ENCODE measurements at places on chromosomes 16 and 17. TPM values are rescaled to one million over a fixed set of nuclear protein-coding genes. Genes with fewer than 3 reads are reported as not detected.

GRCh38 chr16:81779536-81780320 is 637 bp downstream of the PLCG2 start:
- DNase-seq = no peak
- peak overlapping the region; percentile 31 for H3K27ac ChIP-seq
- no peaks in the 10 kb centered on the region for H3K4me1 ChIP-seq
- H3K4me3 ChIP-seq = peak overlapping the region; percentile 41
- H3K27me3 ChIP-seq = no peaks in the 10 kb centered on the region

- no peak overlapping the region for H3K4me3 ChIP-seq
- no peaks in the 10 kb centered on the region for H3K4me1 ChIP-seq
- no peaks in the 10 kb centered on the region for H3K36me3 ChIP-seq
- H3K27me3 ChIP-seq = no peaks in the 10 kb centered on the region
- no peak overlapping the region for H3K27ac ChIP-seq
Observed at GRCh38 chr17:35083071-35083470, 19.6 kb upstream of the RFFL start.

GRCh38 chr16:54939510-54940278 is 9.0 kb downstream of the IRX5 start:
- no peaks in the 10 kb centered on the region for H3K27me3 ChIP-seq
- no peaks in the 10 kb centered on the region for H3K36me3 ChIP-seq
- no peak for DNase-seq
- H3K4me3 ChIP-seq = no peak overlapping the region
- no peaks in the 10 kb centered on the region for H3K4me1 ChIP-seq

DNA sequence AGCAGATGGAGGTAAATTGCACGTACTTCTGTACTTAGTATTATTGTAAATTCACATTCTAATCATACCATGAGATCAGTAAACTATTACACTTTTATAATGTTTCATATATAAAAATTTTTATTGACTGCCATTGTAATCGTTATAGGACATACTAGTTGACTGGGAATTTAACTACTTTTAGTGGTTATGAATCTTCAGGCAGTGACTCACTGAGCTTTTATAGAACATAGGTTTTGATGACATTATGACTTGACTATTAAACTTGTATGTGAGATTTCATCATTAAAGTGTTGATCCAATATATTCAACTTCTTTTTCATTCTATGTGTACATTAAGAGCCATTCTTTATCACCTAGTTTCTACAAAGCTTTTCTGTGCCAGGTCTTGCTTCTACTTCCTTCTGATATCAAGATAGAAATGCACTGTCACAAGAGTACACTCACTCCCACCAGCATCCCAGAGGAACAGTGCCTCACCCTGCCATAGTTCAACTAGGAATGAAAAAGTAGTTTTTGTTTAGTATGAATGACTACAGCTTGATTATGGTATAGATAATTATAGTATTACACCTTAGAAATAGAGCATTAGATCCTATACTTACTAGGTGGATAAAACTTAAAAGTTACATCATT is 142.4 kb upstream of the RBL2 start:
- DNase-seq = no peak
- H3K4me3 ChIP-seq = no peak overlapping the region
- H3K4me1 ChIP-seq = no peaks in the 10 kb centered on the region
- peaks cover 7% of the 10 kb centered on the region for H3K36me3 ChIP-seq
- H3K27me3 ChIP-seq = no peaks in the 10 kb centered on the region

DNA sequence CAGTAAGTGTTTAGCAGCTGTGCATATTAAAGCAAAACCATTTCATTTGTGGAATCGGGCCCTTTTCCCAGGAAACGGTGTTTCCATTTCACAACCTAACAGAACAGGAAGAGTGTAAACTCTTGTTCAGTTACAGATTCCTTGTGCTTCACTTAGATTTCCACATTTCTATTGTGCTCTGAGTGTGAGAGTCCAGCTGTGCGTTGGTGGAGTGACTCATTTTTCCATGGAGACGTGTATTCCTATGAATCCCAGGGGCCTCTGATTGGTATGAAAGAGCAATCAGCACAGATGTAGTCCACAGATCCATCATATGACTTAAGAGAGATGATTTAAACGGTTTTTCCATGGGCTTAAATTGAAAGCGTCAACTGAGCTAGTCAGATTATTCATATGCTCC is 13.3 kb upstream of the CAVIN1 start:
- H3K4me3 ChIP-seq = no peak overlapping the region
- H3K27me3 ChIP-seq = no peaks in the 10 kb centered on the region
- H3K4me1 ChIP-seq = no peaks in the 10 kb centered on the region

DNA sequence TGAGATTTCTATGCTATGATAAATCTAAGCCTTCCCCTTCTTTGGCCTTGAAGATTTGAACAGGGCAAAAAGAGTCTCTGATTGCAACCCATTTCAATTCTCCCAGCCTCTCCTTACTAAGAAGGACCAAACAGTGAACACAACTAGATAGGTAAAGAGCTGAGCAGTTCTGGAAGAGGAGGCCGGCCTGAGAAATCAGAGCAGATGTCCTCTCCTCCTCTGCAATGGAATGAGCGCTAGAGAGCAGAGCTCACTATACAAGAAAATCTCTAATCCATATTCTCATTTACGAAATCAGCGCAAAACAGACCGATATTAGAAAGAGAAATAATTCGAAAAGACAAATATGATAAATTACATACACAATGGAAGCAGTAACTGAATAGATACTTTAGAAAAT is 124.2 kb downstream of the CDK5R1 start:
- H3K4me3 ChIP-seq = no peak overlapping the region
- H3K27me3 ChIP-seq = no peaks in the 10 kb centered on the region
- H3K27ac ChIP-seq = no peak overlapping the region
- no peaks in the 10 kb centered on the region for H3K4me1 ChIP-seq

DNA sequence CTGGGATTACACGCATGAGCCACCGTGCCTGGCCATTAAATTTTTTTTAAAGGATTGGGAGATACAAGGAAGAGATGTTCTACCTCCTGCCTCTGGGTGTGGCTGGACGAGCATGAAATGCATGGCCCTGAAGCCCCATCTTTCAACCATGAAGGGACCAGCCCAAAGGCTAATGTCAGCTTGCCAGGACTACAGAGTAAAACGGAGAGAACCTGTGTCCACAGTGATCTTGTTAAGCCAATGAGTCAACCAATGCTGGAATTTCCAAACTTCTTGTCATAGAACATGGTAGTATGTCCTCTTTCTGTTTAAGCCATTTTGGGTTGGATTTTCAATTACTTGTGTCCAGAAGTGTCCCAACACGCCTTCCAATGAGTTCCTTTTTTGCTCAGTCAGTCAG is 71.3 kb downstream of the RTN4RL1 start:
- no peaks in the 10 kb centered on the region for H3K36me3 ChIP-seq
- no peaks in the 10 kb centered on the region for H3K4me1 ChIP-seq
- H3K27ac ChIP-seq = no peak overlapping the region
- H3K27me3 ChIP-seq = no peaks in the 10 kb centered on the region

DNA sequence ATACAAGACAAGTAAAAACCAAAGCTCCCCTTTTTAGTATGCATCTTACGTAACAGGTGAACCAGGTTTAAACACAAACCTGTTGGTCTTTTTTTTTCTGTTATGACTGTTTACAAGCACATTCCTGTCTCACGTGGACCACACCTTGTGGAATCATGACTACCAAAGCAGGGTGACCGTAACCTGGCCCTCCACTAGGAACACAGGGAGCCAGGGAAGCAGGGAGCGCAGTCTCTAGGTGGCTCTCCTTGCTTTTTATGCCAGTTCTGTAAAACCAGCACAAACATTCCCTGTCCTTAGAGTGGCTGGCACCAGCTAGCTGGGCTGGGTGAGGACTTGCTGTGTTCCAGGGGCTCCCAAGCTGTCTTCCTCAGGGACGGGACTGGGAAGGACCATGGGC is 44.1 kb downstream of the DDX19A start:
- no peaks in the 10 kb centered on the region for H3K36me3 ChIP-seq
- no peaks in the 10 kb centered on the region for H3K4me1 ChIP-seq
- no peaks in the 10 kb centered on the region for H3K27me3 ChIP-seq
- no peak overlapping the region for H3K27ac ChIP-seq

DNA sequence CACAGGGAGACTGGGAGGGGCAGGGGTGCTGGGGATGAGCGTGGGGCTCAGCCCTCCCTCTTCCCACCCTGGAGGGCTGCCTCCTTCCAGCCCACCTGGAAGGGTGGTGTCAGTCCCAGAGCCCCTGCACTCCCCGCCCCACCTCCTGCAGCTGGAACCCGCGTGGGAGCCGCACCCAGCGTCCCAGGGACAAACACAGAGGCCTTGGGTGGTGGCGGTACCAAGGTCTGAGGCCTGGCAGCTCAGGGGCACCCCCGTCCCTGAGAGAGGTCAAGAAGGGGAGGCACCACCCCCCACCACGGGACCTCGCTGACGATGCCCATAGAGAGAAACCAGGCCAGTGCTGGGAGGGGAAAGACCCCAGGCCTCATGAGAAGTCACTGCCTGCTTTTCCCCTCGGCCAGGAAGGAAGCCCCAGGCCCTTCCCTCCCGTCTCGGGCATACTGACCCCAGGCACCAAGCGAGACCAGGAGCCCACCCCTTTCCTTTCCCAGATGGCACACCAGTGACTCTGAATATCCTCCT is 4.1 kb downstream of the HS3ST6 start:
- H3K27me3 ChIP-seq = peaks cover 18% of the 10 kb centered on the region
- H3K36me3 ChIP-seq = no peaks in the 10 kb centered on the region
- no peak for DNase-seq
- no peaks in the 10 kb centered on the region for H3K4me1 ChIP-seq
- no peak overlapping the region for H3K4me3 ChIP-seq

DNA sequence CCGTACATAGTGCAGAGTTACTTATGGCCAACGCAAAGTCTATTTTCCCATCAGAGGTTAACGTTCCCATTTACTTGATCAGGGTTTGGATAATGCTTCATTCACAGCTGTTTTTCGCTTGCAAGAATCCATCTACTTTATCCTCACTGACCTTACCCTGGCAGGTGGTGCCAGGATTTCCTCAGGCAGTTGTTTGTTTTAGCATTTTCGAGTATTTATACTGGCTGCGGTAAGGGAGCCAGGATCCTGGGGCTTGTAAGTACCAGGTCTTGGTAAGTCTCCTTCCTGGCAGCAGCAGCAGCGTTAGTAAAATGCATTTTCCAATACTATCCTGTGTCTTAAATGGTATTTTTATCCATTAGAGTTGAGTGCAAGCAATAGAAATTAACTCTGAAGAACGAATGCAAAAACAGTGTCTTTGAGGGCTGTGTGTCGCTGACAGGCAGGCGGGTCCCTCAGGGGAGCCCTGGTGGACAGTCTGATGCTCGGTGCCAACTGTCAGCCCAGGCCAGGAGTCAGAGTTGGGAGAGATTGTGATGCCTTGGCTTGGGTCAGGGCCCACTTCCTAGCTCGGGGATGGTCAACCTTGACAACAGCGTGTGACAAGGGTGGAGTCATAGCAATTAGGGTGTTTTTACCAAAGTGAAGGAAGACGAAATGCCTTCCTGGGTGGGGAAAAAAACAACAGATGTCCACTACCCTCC is 92.4 kb upstream of the HSBP1 start:
- H3K4me1 ChIP-seq = no peaks in the 10 kb centered on the region
- no peaks in the 10 kb centered on the region for H3K27me3 ChIP-seq
- no peak overlapping the region for H3K27ac ChIP-seq
- no peaks in the 10 kb centered on the region for H3K36me3 ChIP-seq

GRCh38 chr17:59561042-59561441 is 4.4 kb upstream of the DHX40 start:
- no peak overlapping the region for H3K4me3 ChIP-seq
- H3K4me1 ChIP-seq = no peaks in the 10 kb centered on the region
- DNase-seq = no peak
- no peaks in the 10 kb centered on the region for H3K36me3 ChIP-seq
- H3K27ac ChIP-seq = no peak overlapping the region

GRCh38 chr16:87182759-87183158 is 134.4 kb downstream of the C16orf95 start:
- no peak for DNase-seq
- H3K36me3 ChIP-seq = no peaks in the 10 kb centered on the region
- H3K27ac ChIP-seq = no peak overlapping the region
- H3K27me3 ChIP-seq = peaks cover 4% of the 10 kb centered on the region
- no peak overlapping the region for H3K4me3 ChIP-seq

DNA sequence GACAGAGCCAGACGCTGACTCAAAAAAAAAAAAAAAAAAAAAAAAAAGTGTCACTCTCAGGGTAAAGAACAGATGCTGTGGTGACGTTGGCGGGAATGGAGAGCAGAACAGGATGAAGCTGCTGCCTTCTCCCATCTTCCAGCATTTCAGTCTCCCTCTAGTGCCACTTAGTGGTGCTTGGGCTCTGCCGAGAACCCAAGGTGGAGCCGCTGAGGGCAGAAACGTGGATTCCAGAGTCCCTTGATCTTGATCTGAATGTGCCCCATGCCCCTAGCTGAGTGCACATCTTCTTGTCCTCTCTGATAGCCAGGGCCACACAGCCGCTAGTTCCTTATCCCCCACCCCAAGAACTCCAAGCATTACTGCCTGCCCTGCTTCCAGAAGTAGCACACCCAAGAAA is 43.2 kb upstream of the FA2H start:
- no peak overlapping the region for H3K27ac ChIP-seq
- no peak for DNase-seq
- no peaks in the 10 kb centered on the region for H3K36me3 ChIP-seq
- no peaks in the 10 kb centered on the region for H3K27me3 ChIP-seq

- H3K4me3 ChIP-seq = no peak overlapping the region
- no peaks in the 10 kb centered on the region for H3K27me3 ChIP-seq
- H3K36me3 ChIP-seq = no peaks in the 10 kb centered on the region
- H3K27ac ChIP-seq = no peak overlapping the region
Observed at GRCh38 chr16:62863139-62863538, 826.9 kb upstream of the CDH8 start.

LRRC36 gene
- not detected for total RNA-seq

PDILT gene
- 2.4 TPM for total RNA-seq

FOXC2 gene
- total RNA-seq = 0.41 TPM

QPRT gene
- 8.3 TPM for total RNA-seq

ZACN gene
- total RNA-seq = not detected

SGCA gene
- total RNA-seq = 13.9 TPM

All from prostate gland (tissue), 2 donors.